ENCODE measurements at places on chromosomes 3 and 15.

DNA sequence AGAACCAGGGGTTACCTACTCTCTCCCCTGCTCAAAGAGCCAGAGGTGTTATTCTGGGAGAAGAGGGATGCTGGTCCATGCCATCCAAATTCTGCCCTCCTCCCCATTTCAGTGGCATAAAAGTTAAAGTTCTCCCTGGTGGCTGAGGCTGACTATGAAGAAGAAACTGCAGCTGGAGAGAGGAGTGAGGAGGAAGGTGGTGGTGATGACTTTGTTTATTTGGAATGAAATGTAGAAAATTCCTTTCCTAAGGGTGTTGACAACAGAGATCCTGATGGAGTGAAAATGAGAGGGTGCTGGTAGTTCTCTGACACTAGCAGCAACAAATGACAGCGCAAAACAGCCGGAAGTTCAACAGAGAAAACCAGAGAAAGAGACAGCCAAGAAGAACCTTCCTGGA lies 100.4 kb downstream of the PCCB start:
- DNase-seq, result no peak

- no peak for DNase-seq
These were observed 17.5 kb upstream of the HHATL start for GRCh38 chr3:42720126-42720525.

GRCh38 chr15:89813381-89814111 lies 1.1 kb downstream of the ANPEP start:
- DNase-seq, result no peak

GRCh38 chr15:70589221-70589620 lies 174.1 kb downstream of the UACA start:
- no peak for DNase-seq

DNA sequence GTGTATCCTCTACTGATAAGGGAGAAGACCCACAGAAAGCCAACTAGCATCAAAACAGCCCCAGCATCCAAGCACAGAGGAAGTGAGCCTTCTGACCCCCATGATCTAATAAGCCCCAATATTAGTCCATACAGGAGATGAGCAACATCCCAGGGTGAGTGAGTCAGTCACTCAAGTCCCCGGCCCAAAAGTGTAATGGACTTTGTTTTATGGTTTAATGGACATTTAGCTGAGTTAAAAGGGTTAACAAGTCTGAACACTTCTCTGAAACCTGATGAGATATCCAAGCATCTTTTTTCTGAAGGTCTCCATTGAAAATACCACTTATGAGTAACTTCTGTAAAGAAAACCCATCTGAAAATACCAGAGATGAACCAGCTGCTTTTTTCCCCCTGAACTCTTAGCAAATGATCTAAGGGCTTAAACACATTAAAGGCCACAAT lies 115.6 kb downstream of the GREM1 start:
- no peak for DNase-seq

- DNase-seq, result no peak
These were observed 103.6 kb downstream of the ALDH1A2 start for GRCh38 chr15:57961919-57962318.

GRCh38 chr3:9396301-9396631 lies 1.1 kb upstream of the SETD5 start:
- no peak for DNase-seq

- DNase-seq, result no peak
These were observed 18.3 kb upstream of the TMEM158 start for GRCh38 chr3:45244356-45244755.

DNA sequence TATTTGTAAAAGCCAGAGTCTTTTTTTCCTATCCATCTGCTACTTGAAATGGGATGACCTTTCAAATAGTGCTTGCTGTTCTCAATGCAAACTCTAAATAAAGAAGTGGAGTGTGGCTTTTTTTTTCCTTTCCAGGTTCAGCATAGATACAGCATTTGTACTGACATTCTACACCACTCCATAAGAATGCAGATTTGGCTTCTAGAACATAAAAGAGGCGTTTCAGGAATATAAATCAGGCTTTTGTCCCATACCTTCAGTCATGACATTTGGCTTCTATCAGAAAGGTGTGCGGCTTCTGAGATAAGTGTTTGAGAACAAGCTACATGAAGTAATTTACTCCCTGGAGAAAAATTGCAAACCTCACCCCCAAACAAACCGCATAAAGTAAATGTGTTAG lies 553.1 kb downstream of the FHIT start:
- no peak for DNase-seq

DNA sequence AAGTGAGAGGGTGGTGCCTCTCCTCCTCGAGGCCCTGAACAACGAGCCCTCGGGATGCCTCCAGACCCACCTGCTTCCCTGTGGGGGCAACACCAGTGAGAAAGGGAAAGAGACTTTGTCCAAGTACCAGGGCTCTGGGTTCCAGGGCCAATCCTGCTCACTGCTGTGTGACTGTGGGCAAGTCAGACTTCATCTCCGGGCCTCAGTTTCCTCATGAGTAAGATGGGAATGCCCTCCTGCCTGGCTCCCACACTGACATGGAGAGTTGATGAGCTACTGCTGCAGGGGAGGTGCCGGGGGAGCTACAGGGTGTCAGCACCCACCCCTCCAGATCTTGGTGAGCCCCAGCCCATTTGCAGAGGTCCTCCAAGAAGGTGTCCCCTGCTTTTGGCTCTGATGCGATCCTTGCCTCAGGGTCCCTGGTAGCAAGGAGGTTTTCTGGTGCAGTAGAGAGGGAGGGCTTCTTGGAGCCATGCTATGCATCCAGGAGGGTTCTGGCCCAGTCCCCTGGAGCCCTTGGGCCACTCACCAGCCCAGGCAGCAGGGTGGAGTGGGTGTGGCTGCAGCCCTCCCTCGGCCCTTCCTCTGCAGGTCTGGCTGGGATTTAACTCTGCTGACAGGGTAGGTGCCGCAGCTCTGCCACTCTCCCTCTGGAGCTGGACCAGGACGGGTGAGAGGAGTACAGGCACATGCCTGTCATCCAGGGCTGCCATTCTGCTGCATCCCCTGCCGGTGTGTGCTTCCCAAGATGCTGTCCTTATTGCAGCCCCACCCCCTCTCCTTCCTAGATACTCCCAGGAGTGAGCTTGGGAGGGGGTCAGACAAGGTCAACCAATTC lies 26.9 kb downstream of the LOXL1 start:
- no peak for DNase-seq

GRCh38 chr15:66765478-66766281 lies 63.6 kb downstream of the SMAD6 start:
- no peak for DNase-seq

DNA sequence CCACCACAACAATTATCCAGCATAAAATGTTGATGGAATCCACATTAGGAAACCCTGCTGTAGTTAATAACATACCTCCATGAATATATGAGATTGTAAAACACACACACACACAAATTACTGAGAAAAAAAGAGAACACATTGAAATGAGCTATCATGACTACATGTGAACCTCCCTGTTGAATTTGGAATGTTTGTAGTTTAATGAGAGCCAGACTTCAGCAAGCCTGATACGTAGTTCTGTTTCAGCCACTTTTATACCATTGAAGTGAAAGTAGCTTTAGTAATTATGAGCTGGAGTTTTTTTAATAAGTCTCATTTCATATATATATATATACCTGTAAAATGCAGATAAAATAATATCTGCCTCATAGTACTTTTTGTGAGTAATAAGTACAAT lies 1146.4 kb downstream of the NAALADL2 start:
- DNase-seq, result no peak

Data from stimulated activated CD8-positive, alpha-beta memory T cell treated with anti-CD3 and anti-CD28 coated beads, Interleukin-15, amount 100 ng/mL, for 24 hours (primary cell).